ENCODE measurements at places on chromosomes 4 and X.
A peak's percentile ranks its signal among the peaks of the same experiment; 100 is the strongest.

- DNase-seq, result no peak
These were observed 537.0 kb upstream of the DIAPH2 start for GRCh38 chrX:96147681-96148080.

DNA sequence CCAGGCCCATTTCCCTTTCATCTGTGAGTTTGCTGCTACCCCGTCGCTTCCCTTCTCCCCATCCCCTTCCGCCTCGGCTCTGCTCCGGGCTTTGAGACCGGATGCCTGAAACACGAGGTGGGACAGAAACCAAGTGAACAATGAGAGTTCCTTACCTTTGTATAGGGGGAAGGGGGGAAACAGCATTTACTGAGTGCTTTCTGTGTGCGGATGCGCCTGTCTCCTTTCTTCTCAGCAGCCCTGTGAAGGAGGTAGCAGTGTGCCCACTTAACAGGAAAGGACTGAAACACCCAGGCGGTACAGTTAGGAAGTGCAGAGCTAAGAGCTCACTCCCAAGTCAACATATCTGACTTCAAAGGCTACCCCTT, 43.2 kb upstream of the TMSB15B start:
- DNase-seq, result peak; percentile 71

GRCh38 chr4:121582296-121582695, 114.5 kb downstream of the ANXA5 start:
- no peak for DNase-seq

GRCh38 chr4:7779432-7779768, 160.3 kb downstream of the AFAP1 start:
- no peak for DNase-seq

- peak; percentile 16 for DNase-seq
These were observed 9.8 kb downstream of the SPP1 start for GRCh38 chr4:87985097-87985886.

- DNase-seq, result no peak
These were observed 393.7 kb upstream of the INTU start for GRCh38 chr4:127238956-127239475.

DNA sequence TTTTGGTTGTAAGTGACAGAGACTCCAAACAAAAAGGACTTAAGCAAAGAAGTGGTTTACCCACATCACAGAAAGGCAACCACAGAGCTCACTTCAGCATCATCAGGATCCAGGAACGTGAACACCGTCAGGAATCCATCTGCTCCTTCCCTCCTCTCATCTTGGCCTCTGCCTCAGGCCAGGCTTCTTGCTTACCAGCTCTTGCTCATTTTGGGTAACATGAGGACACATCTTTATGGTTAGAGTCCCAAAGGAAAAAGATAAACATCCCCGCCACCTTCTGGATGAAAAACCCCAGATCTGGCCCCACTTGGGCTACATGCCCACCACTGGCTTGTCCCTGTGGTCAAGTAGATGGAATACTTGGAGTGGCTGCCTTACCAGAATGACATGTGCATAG, 176.8 kb upstream of the RPL34 start:
- no peak for DNase-seq

DNA sequence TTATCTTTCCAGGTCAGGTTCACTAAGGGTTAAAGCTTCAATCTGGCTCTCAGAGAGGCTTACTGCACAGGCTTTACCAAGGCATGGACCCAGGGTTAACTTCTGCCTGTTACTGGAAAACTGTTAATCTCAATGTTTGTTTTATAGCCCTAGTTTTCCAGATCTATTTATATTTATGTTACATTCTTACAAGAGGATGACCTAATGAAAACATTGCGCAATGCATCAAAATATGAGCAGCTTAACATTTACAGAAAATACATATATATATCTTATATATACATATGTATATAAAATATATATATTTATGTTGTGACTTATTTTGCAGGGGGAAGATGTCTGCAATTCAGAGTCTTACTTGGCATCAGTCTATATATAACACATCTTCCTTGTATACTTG, 112.3 kb downstream of the PCDH19 start:
- no peak for DNase-seq
